ENCODE measurements at places on chromosomes 11 and 22.

- no peak for DNase-seq
These were observed 160.6 kb upstream of the BDNF start for GRCh38 chr11:27860811-27861210.

DNA sequence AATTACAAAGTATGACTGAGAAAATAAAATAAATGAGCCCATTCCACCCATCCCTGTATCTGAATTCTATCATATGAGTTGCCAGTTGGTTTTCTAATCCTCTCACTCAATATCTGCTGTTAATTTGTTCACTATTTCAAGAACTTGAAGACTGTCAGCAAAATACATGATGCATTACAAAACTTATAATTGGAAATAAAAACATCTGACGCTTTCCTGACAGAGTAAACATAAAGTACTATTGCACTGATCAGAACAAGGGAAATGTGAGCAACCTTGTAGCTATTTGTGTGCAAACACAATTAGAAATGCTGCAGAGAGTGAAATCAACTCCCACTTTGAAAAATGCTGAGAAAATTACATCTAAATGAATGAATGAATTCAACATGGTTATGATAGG lies 97.1 kb downstream of the MPPED2 start:
- no peak for DNase-seq

DNA sequence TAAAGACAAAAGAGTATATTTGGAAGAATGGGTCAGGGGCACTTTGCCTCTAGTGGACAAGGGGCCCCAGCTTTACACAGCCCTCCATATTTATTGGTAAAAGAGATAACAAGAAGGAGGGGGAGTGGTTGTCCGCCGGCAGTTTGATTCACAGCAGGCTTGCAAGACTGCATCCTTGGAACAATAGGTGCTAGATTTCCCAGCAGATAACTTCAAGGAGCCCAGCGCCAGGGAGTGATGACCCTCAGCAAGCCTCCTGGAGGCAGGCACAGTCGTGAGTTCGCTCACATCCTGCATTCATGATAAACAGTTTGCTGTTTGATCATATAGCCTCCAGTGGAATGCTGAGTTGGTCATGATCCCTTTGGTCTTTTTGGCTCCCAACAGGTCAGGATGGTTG lies 67.8 kb upstream of the INCENP start:
- peak; percentile 80 for DNase-seq

- no peak for DNase-seq
These were observed 34.2 kb downstream of the OSBP2 start for GRCh38 chr22:30728826-30729225.

DNA sequence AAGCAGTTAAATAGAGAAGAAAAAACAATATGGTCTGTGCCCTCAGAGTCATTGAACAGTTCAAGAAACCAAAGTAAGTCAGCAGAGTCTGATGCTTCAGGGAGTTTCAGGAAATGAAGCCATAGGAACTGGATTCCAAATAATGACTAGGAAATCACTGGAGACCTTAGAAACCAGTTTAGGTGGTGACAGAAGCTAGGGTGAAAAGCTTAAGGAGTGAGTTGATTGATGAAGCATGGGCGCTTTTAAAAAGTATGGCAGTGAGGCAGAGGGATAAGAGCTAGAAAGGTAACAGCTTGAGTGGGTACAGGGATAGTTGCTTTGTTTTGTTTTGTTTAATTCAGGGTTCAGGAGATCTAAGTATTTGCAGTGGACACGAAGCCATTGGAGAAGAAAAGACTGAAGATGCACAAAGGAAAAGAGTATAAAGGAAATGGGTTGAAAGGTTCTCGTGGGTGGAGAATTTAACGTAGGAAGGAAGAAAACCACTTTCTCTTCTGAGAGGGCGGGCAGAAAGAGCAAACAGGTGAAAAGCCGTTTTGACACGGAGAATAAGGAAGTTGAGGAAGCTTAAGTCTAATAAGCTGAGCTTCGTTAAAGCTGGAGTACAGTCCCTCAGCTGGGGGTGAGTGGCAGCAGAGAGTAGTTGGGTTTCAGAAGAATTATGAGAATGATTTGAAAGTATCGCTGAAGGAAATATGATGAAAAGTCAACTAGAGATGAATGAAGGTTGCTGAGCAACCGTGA lies 14.8 kb downstream of the SGSM3 start:
- no peak for DNase-seq

GRCh38 chr11:44632466-44633123 lies 67.1 kb downstream of the CD82 start:
- DNase-seq = peak; percentile 75

Data from endodermal cell (in vitro differentiated cells).